T-cell (primary cell): ENCODE measurements at places on chromosomes 13 and 19. TPM values are rescaled to one million over a fixed set of nuclear protein-coding genes. Genes with fewer than 3 reads are reported as not detected.

NOVA2 gene
- total RNA-seq: not detected

FAM32A gene
- 58.2 TPM for total RNA-seq

IGFL3 gene
- total RNA-seq: not detected

DNA sequence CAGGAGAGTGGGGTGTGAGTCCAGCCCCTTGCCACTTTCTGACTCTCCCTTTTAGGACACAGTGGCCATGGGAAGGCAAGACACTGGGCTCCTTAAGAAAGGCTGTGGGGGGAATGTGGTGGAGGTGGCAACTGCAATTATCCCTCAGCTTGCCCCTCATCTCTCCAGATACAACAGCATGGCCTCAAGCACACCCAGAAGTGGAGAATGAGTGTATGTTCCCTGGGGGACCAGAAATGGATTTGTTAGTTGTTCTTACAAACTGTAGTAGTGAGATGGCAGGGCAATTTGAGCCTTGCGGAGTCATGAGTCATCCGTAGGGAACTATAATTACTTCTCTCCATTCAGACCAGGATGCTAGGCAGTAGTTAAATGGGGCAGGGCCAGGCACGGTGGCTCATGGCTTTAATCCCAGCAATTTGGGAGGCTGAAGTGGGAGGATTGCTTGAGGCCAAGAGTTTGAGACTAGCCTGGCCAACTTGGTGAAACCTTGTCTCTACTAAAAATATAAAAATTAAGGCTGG, 25.6 kb upstream of the CXCL17 start:
- no peaks in the 10 kb centered on the region for H3K36me3 ChIP-seq
- no peaks in the 10 kb centered on the region for H3K4me1 ChIP-seq
- no peaks in the 10 kb centered on the region for H3K27me3 ChIP-seq
- H3K27ac ChIP-seq: no peak overlapping the region

GRCh38 chr13:40552895-40553294, 113.5 kb downstream of the FOXO1 start:
- peaks cover 4% of the 10 kb centered on the region for H3K4me1 ChIP-seq
- no peak overlapping the region for H3K4me3 ChIP-seq
- no peaks in the 10 kb centered on the region for H3K27me3 ChIP-seq
- no peak overlapping the region for H3K27ac ChIP-seq
- peaks cover 8% of the 10 kb centered on the region for H3K36me3 ChIP-seq

DNA sequence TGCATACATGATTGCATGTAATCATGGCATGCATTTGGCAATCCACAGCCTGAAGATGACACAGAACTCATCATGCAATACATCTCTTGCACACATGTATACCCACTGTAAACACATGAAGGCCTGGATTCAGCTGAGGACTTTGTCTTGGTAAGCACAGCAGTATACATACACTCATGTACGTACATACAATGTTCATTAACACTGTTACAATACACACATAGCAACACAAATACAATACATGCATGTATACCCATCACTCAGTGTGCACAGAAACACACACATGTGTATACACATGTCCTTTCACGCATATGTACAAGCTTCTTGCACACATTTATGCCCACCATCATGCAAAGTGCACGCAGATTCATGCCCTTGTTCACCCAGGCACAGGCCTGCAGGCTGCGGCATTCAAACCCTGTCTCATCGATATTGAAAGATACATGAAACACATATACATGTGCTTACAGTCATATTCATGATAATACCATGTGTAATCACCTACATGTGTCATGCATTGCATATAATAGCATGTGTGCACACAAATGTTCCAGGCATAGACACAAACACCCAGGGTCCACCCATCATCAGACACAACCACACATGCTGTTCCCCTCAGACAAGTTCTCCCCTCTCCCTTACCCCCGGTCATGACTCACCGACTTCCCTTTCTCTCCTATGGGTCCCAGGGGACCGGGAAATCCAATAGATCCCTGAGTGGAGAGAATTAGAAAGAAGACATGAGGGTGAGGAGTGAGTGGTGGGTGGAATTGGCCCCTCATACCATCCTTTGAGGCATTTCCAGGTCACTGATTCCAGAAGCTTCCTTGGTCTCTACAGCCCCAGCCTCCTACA, 28.7 kb downstream of the COL5A3 start:
- H3K36me3 ChIP-seq: no peaks in the 10 kb centered on the region
- H3K27ac ChIP-seq: no peak overlapping the region
- DNase-seq: no peak
- H3K27me3 ChIP-seq: peaks cover 2% of the 10 kb centered on the region
- no peaks in the 10 kb centered on the region for H3K4me1 ChIP-seq

LYPD3 gene
- 4.6 TPM for total RNA-seq

GRCh38 chr13:93982179-93982918, 497.1 kb downstream of the DCT start:
- no peaks in the 10 kb centered on the region for H3K36me3 ChIP-seq
- no peak overlapping the region for H3K4me3 ChIP-seq
- H3K27ac ChIP-seq: no peak overlapping the region
- no peaks in the 10 kb centered on the region for H3K27me3 ChIP-seq

- H3K27me3 ChIP-seq: no peaks in the 10 kb centered on the region
- no peaks in the 10 kb centered on the region for H3K36me3 ChIP-seq
- H3K27ac ChIP-seq: no peak overlapping the region
- DNase-seq: no peak
These were observed 14.5 kb upstream of the MPHOSPH8 start for GRCh38 chr13:19618977-19619376.

DNA sequence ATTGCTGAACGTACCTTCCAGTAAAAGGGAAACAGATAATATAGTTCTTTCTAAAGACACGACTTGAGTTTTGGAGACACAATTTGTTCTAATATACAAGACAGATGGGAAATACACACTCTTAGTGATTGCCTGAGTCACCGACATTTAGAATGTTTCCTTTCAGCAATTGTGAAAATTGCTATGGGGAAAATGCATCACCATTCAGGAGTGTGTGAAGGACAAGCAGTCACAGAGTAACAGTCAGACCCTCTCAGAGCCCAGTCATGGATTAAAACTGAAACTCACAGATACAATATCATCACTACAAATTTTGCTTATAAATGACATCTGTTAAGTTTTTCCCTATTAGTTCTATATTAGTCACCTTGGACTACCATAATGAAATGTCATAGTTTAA, 286.1 kb downstream of the SPRY2 start:
- H3K27ac ChIP-seq: no peak overlapping the region
- H3K36me3 ChIP-seq: no peaks in the 10 kb centered on the region
- H3K27me3 ChIP-seq: no peaks in the 10 kb centered on the region
- H3K4me1 ChIP-seq: no peaks in the 10 kb centered on the region
- H3K4me3 ChIP-seq: no peak overlapping the region

ZNF208 gene
- total RNA-seq: 3.5 TPM

DNA sequence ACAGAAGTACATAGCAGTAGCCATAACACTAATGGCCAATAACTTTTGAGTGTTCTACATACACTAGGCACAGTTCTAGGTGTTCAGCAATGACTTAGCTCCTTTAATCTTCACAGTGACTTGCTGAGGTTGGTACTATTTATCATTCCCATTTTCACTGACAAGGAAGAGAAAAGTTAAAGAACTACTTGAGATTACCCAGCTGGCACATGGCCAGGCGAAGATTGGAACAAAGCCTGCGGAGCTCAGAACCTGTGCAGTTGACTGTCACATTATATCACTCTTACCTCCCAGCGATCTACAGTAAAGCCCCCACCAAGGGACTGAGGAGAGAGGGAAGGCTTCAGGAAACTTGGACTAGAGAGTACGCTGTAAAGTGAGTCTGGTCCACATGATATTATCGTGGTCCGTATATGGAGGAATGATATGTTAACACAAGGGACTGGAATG, 42.4 kb upstream of the WDFY2 start:
- H3K4me1 ChIP-seq: no peaks in the 10 kb centered on the region
- H3K36me3 ChIP-seq: no peaks in the 10 kb centered on the region
- H3K27me3 ChIP-seq: peaks cover 2% of the 10 kb centered on the region

DNA sequence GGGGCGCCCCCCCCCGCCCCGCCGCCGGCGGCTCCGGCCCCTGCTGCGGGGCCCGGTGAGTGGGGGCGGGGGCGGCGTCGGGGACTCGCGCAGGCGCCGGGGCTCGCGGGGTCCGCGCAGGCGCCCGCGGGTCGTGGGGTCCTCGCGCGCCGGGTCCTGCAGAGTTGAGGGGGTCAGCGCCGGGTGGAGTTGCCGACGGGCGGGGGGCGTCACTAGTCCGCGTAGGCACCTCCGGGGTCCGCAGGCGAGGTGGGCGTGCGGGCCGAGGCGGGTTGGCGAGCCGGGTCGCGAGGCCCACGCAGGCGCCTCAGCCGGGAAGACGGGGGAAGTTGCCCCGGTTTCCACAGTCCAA, 365 bp downstream of the PPP6R1 start:
- H3K27ac ChIP-seq: peak overlapping the region; percentile 87
- DNase-seq: no peak
- peaks cover 54% of the 10 kb centered on the region for H3K4me1 ChIP-seq
- peaks cover 6% of the 10 kb centered on the region for H3K36me3 ChIP-seq
- H3K4me3 ChIP-seq: peak overlapping the region; percentile 86
- H3K27me3 ChIP-seq: no peaks in the 10 kb centered on the region

SPIB gene
- 4.1 TPM for total RNA-seq

ZNF527 gene
- total RNA-seq: 10.3 TPM
